ENCODE measurements at places on chromosomes 3 and 15.

DNA sequence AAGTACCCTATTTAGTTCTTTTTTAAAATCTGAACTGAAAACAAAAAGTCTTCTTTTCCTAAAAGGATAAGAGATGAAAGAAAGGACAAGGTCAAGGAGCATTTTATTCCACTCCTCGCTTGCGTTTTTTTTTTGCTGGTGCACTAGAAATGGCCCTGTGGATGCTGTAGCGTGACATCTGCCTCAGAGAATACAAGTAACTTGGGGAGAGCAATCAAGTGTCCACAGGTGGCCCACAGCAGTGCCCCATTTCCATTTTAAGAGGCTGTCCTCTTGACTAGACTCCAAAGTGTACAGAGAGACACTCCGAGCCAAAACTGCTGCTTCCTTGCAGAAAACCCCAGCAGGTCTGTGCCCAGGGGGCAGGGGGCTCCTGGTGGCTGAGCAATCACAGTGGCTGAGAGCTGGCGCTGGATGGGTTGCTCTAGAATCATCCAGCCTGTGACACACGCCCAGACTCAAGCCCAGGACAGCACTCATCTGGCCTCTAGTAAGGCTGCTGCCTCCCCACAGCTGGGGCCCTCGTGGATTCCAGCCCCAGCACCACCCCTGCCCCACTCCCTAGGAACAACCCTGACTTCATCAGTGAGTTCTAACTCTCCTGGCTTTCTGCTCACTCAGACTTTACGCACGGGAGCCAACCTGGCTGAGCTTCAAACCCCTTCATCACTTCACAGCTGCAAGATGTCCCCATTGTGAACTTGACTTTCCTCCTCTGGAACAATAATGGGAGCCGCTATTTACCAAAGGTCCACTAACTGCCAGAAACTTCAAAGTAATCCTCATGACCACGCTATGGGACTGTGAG, 71.1 kb upstream of the SPATA12 start:
- DNase-seq, result no peak

- no peak for DNase-seq
Observed at GRCh38 chr3:141457624-141458236, 29.1 kb upstream of the RASA2 start.

GRCh38 chr3:5072100-5072816, 49.8 kb upstream of the ARL8B start:
- no peak for DNase-seq

DNA sequence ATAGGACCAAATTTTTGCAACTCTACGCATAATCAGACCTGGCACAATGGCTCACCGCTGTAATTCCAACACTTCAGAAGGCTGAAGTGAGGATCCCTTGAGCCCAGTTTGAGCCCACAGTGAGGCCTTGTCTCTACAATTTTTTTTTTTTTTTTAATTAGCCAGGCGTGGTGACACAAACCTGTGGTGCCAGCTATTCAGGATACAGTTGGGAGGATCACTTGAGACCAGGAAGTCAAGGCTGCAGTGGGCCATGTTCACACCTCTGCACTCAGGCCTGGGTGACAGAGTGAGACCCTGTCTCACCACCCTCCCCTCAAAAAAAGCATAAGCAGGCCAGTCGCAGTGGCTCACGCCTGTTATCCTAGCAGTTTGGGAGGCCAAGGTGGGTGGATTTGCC, 24.7 kb downstream of the OIP5 start:
- no peak for DNase-seq

DNA sequence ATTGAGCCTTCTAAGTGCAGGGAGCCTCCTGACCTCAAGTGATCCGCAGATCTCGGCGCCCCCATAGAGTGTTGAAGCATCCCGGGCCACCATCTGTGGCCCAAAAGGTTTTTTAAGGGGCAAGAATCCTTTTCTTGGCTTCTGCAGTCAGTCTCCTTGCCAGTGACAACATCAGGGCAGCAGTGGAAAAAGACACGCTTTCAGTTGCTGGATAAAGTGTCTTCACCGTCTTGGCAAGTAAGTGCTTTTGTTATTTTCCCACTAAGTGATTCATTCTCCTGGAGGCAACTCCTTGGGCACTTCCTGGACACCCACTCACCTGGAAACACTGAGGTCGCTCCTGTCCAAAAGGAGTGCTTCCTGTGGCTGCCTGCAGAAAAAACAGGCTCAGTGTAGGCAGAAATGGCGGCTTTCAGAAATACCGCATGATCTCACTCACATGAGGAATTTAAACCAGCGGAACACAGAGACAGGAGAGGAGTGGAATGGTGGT, 71.7 kb upstream of the ABHD2 start:
- DNase-seq, result no peak

- no peak for DNase-seq
Observed at GRCh38 chr3:180433152-180433551, 168.8 kb upstream of the TTC14 start.

DNA sequence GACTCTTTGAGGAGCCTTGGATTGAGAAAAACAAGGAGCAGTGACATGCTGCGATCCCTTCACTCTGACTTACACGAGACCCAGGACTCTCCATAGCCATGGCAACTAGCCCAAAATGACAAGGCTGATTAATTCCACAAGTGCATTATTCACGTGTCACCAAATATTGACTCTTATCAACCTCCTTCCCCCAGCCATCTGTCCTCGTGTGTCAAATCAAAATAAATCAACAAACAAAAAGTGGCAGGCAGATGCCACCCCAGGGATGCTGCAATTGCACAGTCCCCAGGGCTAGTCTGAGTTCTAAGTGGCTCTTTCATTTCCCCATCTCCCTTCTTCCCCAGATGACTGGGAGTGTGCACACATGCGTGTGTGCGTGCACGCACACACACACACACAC, 104.9 kb downstream of the AQP9 start:
- no peak for DNase-seq

- no peak for DNase-seq
Observed at GRCh38 chr15:81959196-81959595, 86.6 kb downstream of the MEX3B start.

DNA sequence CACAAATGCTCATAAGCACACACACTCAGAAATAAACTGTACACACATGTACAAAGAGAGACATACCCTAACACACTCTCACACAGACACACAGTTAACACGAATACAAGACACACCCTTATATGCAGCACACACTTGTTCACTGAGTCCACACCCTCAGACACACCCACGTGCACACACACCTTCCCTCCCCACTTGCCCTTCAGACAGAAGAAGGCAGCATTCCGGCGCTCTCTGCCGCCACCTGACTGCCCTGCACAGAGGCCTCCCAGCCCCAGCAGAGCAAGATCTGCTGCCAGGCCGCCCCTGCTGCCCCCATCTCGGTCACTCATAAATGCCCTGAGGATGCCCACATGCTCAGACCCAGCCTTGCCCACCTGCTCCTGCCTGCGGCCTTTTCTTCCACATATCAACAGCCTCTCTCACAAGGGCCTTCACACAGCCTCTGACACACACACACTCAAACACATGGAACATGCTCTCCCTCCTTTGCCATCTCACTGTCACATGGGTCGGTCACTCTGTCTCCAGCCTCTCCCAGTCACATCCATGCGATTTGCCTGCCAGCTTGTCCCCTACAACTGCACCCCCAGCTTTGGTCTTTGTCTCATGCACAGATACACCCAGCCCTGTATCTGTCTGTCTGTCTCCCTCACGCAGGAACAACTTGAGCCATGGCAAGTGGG, 71.1 kb downstream of the EPHB3 start:
- DNase-seq, result no peak

DNA sequence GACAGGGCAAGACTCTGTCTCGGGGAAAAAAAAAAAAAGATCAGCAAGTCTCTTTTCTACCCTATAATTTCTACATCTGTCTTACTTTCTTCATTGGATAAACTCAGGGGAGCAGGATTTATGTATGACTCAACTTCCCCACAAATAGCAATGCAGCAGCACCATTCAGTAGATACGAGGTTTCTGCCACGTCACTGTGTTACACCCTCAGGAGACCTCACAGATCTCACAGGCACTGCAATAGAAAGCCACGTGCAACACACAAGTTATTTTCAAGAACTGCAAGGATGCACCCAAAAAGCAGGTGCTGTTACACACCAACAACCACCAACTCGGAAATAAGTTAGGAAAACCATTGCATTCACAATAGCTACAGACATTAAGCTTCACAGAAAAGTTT, 30.2 kb downstream of the TSPAN3 start:
- DNase-seq, result no peak

DNA sequence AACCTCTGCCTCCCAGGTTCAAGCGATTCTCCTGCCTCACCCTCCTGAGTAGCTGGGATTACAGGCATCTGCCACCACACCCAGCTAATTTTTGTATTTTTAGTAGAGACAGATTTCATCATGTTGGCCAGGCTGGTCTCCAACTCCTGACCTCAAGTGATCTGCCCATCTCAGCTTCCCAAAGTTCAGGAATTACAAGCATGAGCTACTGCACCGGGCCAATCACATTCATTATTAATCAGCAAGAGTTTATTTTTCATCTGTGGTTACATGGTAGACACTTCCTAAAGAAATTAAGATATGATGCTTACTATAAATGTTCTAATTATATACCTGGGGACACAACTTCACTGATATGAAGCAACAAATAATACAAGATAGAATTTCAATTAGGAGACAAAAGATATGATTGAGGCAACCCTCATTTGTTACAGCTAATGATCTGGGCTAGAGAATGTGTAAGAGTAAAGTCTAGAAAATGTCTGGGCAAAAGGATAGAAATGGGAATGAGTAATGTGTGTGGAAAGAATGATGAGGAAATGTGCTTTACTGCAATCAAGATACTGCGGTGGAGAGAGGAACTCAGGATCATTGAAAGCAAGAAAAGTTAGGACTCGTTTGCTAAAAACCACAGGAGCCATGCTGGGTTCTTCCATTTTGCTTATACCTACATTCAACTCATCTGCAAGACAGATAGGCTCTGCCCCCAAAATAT, 366.8 kb downstream of the ZIC1 start:
- no peak for DNase-seq

- no peak for DNase-seq
Observed at GRCh38 chr15:75599401-75599800, 20.3 kb upstream of the PTPN9 start.

GRCh38 chr3:51876186-51876585, 785 bp upstream of the IQCF5 start:
- DNase-seq, result no peak

DNA sequence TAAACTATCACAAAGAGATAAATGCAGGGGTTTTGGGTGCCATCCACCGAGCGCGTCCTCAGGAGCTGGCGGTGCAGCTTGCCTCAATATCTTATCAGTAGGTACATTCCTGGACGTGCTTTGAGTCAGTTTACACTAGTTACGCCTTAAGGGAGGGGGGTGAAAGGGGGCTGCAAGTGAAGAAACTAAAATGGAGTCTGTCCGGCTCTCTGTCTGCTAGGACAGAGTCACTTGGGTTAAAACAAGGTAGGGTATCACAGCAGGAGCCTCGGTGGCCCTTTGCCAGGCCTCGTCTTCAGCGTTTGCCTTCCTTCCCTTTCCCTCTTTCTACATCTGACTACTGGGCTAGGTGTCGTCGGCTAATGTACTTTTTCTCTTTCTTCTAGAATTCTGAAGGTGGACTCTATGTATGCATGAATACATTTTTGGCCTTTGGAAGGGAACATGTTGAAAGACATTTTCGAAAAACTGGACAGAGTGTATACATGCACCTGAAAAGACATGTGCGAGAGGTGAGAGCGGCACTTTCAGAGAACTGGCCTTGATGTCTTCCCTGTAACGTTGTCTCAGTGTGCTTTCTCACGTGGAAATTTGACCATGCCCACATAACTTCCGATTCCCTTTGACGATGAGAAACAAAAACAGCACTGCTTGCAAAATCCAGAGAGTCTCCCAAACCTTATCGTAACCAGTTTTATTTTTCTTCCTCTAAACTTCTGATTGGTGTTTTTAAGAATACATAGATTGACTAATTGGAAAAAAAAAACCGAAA, 28.8 kb downstream of the USP13 start:
- no peak for DNase-seq

All from left kidney (tissue), 8 donors.